ENCODE measurements at places on chromosomes 2 and 18.

GRCh38 chr2:222792001-222792611 is 68.7 kb upstream of the ACSL3 start:
- peak; percentile 66 for DNase-seq

- DNase-seq, result no peak
Observed at GRCh38 chr18:36818652-36819051, 10.2 kb downstream of the TPGS2 start.

DNA sequence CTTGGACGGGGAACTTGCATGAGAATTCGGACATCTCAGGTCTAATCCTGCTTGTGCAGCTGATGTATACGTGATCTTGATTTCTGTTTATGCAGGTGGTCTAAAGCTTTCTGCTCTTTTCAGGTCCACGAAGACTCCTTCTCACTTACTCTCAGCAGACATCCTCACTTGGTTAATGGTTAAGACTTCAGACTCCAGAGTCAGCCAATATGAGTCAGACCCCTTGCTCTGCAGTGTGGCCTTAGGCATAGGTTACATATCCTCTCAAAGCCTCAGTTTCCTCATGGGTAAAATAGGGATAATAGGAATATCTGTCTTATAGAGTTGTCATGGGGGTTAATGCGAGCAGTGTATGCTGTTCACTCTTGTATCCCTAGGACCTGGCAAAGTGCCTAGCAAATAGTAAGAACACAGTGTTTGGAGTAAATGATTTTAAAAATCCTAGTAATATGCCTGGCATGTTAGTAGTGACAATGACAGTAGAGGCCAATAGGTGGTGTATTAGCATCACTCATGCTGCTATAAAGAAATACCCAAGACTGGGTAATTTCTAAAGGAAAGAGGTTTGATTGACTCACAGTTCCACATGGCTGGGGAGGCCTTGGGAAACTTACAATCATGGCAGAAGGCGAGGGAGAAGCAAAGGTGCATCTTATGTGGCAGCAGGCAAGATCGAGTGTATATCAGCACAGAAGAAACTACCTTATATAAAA is 42.3 kb downstream of the XRCC5 start:
- no peak for DNase-seq

- DNase-seq, result no peak
Observed at GRCh38 chr2:118279005-118279404, 190.7 kb downstream of the INSIG2 start.

GRCh38 chr2:171524018-171524401 is 1.7 kb downstream of the CYBRD1 start:
- DNase-seq, result no peak

DNA sequence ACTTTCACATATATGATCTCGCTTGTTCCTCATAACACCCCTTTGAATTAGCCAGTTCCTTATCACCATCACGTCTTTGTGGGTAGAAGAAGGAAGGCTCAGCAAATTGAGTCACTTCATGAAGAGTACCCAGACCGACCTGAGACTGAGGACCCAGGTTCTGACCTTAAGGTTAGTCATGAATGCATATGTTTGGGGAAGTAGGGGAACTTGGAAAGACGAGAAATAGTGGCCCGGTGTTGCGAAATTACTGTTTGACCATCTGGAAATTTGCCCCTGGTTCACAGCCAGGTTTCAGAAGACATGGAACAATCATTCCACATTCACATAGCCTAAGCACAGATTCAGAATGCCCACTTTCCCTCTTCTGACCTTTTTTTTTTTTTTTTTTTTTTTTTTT is 59.8 kb downstream of the MEIS1 start:
- no peak for DNase-seq

- no peak for DNase-seq
Observed at GRCh38 chr2:134154246-134154645, 99.6 kb upstream of the MGAT5 start.

DNA sequence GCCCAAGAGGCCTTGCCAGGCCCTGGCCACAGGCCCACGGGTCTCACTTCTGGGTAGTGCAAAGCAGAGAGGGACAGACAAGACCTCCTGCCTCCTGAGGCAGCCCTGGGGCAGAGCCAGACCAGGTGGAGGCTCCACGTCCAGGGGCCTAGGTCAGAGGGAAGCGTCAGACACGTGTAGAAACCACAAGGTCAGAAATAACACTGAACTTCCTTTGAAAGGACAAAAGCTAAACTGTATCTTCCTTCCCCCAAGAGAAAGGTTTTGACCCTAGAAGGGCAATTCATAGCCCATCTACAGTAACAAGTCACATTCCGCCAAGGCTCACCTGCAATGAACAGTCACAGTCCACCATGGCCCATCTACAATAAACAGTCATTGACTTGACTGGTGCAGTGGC is 17.9 kb downstream of the SDC1 start:
- DNase-seq, result no peak

- DNase-seq, result peak; percentile 41
Observed at GRCh38 chr2:96407041-96407918, 71.7 kb downstream of the NCAPH start.

DNA sequence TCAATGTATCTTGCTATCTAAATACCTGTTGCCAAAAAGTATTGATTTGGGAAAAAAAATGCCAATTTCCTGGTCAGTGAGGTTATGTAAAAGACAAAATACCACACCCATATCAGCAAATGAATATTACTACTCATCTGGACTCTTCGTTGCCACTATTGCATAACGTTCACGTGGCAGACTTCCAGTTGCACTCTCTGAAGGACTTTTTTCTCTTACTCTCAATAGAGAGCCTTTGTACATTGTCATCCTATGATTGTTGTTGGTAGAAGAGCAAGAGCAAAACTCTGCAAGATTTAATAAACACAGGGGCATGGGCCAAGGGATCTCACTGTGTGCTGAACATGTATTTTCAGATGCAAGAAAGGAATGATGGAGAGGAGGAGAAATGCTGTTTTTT is 689.8 kb downstream of the MBD2 start:
- peak; percentile 43 for DNase-seq

DNA sequence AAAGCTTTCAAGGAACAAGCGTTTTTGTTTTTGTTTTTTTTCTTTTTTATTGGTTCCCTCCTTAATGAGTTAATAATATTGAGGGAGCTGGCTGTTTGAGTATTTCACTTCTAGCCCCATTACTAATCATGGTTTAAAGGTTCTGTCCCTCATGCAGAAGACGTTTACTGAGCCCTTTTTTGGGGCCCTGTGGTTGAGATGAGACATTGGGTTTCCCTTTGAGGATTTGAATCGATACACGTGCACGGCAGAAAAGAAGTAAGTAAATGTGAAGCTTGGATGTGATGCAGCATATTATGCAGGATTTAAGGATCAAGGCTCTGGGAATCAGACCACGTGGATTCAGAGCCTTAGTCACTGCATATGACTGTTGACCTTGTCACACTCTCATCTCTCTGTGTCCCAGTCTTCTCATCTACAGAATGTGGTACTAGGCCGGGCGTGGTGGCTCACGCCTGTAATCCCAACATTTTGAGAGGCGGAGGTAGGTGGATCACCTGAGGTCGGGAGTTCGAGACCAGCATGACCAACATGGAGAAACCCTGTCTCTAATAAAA is 1.0 kb upstream of the CHST10 start:
- DNase-seq, result no peak

DNA sequence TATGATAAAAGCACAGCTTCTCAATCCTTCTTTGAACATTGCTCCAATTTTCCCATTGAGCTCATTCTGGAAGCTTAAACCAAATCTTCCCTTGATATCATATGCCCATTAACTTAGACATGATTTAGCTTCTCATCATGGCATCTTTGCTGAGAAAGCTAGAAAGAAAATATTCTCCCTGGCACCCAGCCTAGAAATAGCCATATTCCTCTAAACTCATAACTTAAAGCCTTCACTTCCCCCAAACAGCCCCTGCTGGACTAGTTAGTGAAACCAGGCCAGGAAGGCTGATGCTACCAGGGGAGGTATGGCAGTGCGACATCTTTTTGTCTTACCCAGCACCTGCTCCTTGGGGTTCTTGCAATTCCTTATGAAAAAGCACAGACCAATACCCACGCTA is 4.3 kb downstream of the AAK1 start:
- no peak for DNase-seq

DNA sequence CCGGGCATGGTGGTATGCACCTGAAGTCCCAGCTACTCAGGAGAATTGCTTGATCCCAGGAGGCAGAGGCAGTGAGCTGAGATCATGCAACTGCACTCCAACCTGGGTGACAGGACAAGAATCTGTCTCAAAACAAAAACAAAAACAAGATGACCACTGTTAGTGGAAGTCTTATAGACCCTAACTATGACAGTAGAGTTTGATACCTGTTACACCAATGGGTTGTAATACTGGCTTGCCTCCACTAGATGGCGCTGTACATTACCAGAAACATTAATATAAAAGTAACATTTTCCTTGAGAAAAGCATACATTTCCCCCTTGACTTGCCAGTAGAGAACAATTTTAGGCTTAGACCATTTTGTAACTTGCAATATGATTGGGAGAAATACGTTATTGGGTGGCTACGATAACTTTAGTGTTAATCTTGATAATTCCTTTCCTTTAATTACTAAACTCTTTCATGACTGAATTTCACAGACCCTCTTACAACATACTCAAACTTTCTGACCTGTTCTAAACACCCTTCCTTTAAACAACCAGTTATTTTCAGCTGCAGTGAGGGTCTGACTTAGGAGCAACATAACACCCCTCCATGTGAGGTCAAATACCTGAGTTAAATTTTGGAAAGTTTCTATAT is 19.5 kb downstream of the SLC25A52 start:
- no peak for DNase-seq

GRCh38 chr18:46676182-46676835 is 19.3 kb upstream of the LOXHD1 start:
- no peak for DNase-seq

- no peak for DNase-seq
Observed at GRCh38 chr2:47551800-47552525, 149.0 kb downstream of the MSH2 start.

GRCh38 chr2:169573974-169574299 is 272 bp upstream of the FASTKD1 start:
- DNase-seq, result no peak

GRCh38 chr2:238106339-238106697 is 6.2 kb downstream of the ESPNL start:
- no peak for DNase-seq

- DNase-seq, result no peak
Observed at GRCh38 chr2:96258166-96259022, 7.4 kb downstream of the TMEM127 start.

DNA sequence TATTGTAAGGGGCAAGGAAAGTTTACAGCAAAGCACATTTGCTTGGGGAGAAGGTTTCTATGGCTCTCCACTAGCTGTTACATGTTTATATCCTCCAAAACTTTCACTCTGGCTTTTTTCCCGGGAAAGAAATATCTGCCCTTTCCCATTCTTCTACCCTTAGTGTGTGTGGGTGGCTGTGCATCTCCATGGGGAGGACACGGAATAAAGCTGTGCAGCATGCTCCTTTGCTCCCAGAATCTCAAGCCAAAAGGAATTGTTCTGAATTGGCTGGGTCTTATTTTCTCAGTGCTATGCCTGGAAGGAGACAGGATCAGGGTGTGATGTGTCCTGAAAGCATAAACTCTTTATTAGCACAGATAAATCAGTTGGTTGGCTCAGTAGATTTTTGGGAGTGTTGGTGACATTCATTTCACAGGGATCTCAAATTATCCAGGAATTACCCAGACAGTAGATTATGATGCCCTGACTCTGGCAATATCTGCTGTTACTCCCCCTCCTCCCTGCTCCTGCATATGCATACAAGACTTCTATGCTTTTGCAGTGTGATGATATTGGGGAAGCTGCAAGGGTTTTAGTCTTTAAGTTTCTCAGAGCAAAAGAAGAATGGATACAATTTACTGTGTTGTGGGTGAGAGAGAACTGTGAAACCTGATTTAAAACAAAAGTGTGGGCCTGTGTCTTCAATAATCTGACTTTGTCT is 63.1 kb downstream of the PARD3B start:
- no peak for DNase-seq

DNA sequence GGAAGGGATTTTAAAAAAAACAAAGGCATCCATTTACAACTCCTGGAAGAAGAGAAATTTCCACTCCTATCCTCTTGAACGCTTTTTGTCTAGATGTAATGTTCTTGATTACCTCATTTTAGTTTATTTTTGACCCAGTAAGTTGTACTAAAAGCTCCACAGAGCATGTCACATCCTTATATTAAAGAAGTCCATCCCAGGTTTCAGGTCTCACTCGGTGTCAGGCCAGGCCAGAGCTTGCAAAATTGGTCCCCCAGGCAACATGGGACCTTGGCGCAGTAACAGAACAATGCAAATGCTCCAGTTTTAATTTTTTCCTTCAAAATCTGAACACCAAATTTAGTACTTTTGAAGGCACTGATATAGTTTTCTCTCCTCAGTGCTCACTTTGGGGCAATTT is 218.4 kb upstream of the REV1 start:
- DNase-seq, result peak; percentile 47

- no peak for DNase-seq
Observed at GRCh38 chr2:167718560-167718959, 528.8 kb downstream of the STK39 start.

- DNase-seq, result no peak
Observed at GRCh38 chr18:45995461-45995860, 28.3 kb upstream of the EPG5 start.

GRCh38 chr2:35415942-35416341 is 939.6 kb upstream of the CRIM1 start:
- no peak for DNase-seq

- DNase-seq, result no peak
Observed at GRCh38 chr2:196649202-196649601, 9.7 kb downstream of the CCDC150 start.

DNA sequence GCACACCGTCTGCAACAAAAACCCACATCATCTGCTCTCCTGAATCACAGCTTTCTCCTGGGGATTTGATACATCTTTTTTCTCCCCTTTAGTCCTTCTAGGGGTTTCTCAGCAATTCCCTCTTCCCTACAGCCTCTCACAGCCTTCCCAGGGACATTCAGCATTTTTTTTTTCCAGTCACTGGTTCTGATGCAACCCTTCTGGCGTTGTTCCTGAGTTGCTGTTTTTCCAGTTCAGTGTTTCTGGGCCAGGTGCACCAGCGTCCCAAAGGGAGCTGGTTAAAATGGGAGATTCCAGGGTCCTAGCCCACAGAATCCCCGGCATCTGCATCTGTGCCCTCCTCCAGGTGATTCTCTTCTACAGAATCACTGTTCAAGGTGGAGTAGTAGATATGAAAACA is 36.1 kb downstream of the ADCY3 start:
- no peak for DNase-seq

- no peak for DNase-seq
Observed at GRCh38 chr2:197982565-197982964, 178.2 kb downstream of the PLCL1 start.
